H9 (cell line): ENCODE measurements at places on chromosomes 6 and 20. TPM values are rescaled to one million over a fixed set of nuclear protein-coding genes. Genes with fewer than 3 reads are reported as not detected.
A peak's percentile ranks its signal among the peaks of the same experiment; 100 is the strongest.

DNA sequence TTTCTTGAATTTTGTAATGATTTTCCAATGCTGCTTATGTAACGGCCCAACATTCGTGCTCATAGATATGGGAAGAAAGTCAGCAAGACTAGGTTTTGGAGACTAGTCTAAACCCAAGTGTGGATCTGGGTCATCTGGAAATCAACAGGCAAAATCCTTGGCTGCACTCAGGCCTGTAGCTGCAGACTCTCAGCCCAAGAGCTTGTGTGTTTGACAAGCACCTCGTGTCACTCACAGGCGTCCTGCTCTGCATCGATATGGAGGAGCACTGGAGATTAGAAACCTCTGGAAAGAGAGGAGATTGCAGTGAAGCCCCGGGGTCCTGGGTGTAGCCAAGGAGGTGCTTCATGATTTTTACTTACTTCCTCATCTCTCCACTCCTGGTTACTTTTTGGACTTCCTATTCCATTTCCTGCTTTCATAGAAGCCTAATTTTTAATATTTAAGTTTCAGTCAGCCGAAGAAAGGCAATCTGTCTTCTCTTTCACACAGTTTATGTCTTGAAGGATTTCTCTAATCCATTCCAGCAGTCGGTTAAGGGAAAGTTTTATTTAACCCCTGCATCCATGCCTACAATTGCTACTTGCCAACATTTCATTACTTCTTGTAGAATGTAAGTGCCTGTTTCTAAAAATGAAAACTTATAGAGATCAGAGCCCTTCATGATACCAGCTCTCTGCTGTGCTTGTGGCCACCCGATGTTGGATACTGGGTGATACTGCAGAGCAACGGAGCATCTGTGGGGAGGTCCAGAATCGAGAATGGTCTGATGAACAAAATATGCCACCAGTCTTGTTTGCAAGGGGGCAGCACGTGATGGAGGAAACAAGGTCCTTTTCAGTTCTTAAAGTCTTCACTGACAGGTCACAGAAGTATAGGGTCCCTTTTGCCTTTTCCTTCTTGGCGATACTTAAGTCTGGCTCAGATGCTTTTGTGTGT is 296.3 kb downstream of the QKI start:
- no peaks in the 10 kb centered on the region for H3K27me3 ChIP-seq
- H3K4me1 ChIP-seq = no peaks in the 10 kb centered on the region
- no peak overlapping the region for H3K27ac ChIP-seq
- no peaks in the 10 kb centered on the region for H3K36me3 ChIP-seq

DNA sequence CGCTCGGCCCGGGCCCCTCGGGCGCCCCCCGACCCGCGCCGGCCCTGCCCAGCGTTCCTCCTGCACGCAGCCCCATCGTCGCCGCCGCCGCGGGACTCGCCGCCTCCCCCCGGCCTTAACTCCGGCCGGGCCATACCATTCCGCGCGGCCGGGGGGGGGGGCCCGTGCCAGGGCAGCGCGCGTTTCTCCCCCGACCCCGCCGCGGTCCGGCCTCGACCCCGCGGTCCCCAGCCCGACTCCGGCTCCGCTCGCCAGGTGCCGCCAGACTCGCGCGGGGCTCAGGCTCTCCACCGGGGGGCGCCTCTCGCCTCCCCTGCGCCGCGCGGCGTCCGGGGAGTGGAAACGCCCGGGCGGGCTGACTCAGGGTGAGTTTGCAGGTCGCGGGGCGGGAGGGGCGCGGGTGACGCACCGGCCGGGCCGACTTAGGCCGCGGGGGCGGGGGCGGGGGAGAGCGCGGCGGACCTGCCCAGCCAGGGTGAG is at the start of gene SRXN1:
Gene SRXN1 (minus strand): TSS at position 91 of the 480 bp plus-strand sequence. CDS start 15 bp downstream, at position 76.
- H3K27ac ChIP-seq = no peak within 1 kb of the TSS
- peaks cover 14% of the 10 kb centered on the region; the same call in 1 of the 2 replicates for H3K4me1 ChIP-seq
- H3K36me3 ChIP-seq = peaks cover 26% of the 10 kb centered on the region
- peak within 1 kb of the TSS; percentile 83 for H3K4me3 ChIP-seq
- no peaks in the 10 kb centered on the region for H3K27me3 ChIP-seq

DNA sequence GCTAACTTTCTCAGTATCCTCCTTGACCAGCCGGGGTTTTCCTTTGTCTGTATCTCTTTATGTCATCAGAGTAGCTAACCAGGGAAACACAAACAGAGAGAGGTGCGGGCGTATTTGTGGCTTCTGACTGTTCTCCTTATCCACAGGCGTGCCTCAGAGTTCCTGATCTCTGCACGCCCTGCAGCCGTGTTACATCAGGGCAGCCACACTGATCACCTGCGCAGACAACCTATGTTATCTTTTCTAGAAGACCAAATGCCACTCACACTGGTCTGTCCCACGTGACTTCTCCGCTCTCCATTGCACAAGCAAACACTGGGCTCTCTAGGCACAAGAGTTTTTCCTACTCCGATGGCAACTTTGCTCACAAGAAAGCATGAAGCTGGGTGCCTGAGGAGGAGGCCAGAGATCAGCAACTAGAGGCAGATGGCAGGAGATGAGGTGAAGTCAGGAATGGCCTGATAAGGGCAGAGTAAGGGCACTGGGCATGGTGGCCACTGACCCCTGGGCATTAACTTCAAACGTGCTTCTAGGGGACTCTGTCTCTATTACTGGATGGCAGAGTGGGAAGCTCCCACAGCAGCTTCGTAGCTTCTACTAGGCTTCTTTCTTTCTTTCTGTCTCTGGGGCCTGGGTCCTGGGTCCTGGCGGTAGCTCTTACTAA is 4.5 kb downstream of the PDE10A start:
- no peaks in the 10 kb centered on the region for H3K4me1 ChIP-seq
- peaks cover 42% of the 10 kb centered on the region for H3K27me3 ChIP-seq
- H3K27ac ChIP-seq = no peak overlapping the region
- no peak overlapping the region; the same call in 2 of the 3 replicates for H3K4me3 ChIP-seq
- H3K36me3 ChIP-seq = peaks cover 6% of the 10 kb centered on the region; the same call in 2 of the 3 replicates

The TAAR5 gene
- not detected in 2 replicates for total RNA-seq

GRCh38 chr6:167396659-167397490 is 72.0 kb downstream of the TTLL2 start:
- no peaks in the 10 kb centered on the region for H3K27me3 ChIP-seq
- H3K4me3 ChIP-seq = no peak overlapping the region
- H3K4me1 ChIP-seq = no peaks in the 10 kb centered on the region
- H3K27ac ChIP-seq = no peak overlapping the region

DNA sequence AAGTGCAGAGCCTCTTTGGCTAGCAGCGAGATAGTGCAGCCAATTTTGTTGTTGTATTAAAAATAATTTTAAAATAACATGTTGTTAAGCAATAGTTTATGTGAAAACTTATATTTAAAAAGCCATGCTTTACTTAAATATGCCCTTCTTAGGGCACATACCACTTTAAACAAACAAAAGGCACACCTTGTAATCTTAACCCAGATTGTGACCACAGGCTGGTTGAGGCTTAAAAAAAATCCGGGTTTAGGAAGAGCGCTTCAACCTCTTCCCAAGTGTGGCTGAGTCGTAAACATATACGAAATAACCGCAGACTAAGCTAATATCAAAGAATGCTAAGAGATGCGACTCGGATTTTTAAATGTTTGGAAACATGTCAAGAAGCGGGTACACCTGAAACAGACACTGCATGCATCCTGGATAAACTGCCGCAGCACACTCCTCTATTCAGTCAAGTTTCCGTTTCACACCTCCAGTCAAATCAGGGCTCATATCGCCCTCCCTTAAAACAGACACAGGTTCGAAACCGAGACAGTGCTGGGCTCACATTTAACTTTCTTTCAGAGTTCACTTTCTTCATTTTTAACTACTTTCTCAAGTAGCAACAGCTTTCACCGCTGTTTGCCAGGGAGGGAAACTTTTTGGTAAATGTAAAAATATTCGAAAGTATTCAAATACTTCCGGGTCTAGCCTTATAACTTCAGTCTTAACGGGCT is 1.5 kb downstream of the DEK start:
- H3K36me3 ChIP-seq = peaks cover 52% of the 10 kb centered on the region
- H3K4me3 ChIP-seq = peak overlapping the region; percentile 92
- no peak for DNase-seq
- no peak overlapping the region for H3K27ac ChIP-seq
- H3K4me1 ChIP-seq = peaks cover 8% of the 10 kb centered on the region; the same call in 1 of the 2 replicates

GRCh38 chr6:34695729-34696188 is 808 bp downstream of the ILRUN start:
- no peaks in the 10 kb centered on the region for H3K36me3 ChIP-seq
- H3K27me3 ChIP-seq = no peaks in the 10 kb centered on the region
- DNase-seq = no peak
- H3K27ac ChIP-seq = no peak overlapping the region
- peak overlapping the region; percentile 94 for H3K4me3 ChIP-seq

The BNIP5 gene
- total RNA-seq = not detected in 2 replicates

DNA sequence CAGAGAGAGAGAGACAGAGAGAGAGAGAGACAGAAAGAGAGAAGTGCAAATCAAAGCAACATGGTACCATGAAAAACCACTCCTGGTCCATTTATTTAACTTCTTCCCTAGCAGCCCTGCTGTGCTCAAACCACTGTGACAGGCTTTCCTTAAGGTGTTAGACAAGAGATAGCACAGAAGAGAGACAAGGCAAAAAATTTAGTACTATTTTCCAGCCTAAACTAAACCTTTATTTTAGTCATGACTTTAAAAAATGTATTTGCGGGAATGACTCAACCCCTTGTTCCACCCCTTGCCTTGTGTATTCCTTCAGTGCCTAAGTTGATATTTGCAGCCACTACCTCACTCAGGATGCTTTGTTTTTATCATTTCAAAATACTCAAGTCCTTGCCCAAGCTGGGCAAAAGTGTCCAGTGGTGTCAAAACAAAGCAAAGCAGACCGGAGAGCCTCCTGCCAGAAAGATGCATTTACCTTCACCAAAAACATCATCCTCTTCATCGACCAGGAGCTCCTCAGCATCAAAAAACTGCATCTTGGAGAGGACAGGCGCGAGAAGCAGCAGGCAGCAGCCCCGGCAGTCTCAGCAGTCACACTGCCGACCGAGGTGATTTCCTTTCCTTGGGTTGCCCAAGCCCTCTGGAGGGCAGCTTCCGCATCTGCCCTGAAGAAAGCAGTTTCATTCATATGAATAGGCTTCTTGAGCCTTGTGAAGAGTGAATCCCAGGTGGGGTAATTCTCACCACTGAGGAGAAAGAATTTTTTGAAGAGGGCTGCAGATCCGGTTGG is at the start of gene RIPOR2:
Gene RIPOR2 (minus strand): TSS at position 595 of the 787 bp plus-strand sequence. CDS start 62 bp downstream, at position 533.
- H3K4me3 ChIP-seq = peak within 1 kb of the TSS; percentile 84
- peaks cover 18% of the 10 kb centered on the region for H3K4me1 ChIP-seq
- H3K27ac ChIP-seq = peak within 1 kb of the TSS; percentile 88
- H3K27me3 ChIP-seq = no peaks in the 10 kb centered on the region
- peak; percentile 85 for DNase-seq

The PNPLA1 gene
- 0.09 TPM in 1 of 2 replicates, not detected in the other for total RNA-seq

- peaks cover 2% of the 10 kb centered on the region; the same call in 1 of the 2 replicates for H3K4me1 ChIP-seq
- H3K36me3 ChIP-seq = peaks cover 12% of the 10 kb centered on the region
- no peak overlapping the region for H3K27ac ChIP-seq
- no peaks in the 10 kb centered on the region for H3K27me3 ChIP-seq
These were observed 32.3 kb downstream of the UST start for GRCh38 chr6:148779142-148779562.

DNA sequence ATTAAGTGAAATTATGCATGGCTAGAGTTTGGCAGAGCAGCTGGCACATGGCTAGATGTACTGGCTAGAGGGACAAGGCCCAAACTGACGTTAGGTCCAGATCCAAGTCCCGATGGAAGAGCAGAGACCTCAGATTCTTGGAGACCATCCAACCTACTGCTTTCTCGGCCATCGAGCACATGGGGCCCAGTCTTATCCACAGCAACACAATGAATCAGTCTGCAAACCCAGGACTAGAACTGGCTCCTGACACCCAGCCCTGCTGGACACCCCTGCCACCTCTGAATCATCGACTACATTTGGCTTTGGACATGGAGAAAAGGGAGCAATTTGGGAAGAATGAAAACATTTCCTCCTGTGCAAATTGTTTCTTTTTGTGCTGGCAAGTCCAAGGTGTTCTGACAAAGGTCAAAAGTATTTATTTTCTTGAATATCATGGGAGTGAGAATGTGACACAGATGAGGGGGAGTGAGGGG is 23.9 kb upstream of the YWHAB start:
- no peaks in the 10 kb centered on the region for H3K27me3 ChIP-seq
- H3K4me3 ChIP-seq = no peak overlapping the region
- no peaks in the 10 kb centered on the region for H3K4me1 ChIP-seq
- no peak for DNase-seq
- no peak overlapping the region for H3K27ac ChIP-seq

DNA sequence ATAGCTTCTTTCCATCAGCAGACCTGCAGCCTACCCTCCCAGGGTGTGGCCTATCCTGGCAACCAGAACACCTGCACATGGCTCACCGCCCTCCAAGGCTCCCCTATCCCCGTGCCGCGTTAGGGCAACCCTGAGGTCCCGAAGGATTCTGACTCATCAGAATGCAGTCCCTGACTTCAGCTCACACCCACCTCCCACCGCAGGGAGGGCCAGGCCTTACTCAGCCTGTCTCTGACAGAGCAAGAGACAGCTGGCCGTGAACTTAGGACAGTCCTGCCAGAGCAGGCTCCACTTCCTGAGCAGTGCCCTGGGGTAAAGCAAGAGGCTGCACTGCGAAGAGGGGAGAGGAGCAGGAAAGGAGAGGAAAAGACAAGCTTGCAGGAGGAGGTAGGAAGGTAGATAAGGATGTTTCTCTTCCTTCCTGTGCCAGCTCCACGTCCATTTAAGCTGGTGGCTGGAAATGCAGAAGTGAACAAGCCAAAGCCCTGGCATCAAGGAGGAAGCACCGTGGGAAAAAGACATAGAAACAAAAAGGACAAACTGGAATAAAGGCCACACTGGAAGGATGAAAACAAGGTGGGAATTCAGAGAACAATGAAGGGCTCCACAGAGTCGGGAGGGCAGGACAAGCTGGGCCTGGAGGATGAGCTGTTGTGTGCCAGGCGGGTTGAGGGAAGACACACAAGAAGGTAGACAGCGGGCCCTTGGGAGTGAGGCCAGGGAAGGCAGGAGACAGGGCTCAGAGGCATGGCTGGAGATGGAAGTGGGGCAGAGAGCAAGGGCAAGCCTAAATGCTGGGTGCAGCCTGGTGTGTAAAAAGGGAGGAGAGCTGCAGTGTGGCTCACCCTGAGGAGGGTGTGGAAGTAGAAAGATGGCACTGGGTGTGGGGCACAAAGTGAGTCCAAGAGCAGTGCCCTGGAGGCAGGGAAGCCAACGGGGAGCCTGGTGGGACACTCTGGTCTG is 102.7 kb downstream of the SLC23A2 start:
- no peak overlapping the region for H3K27ac ChIP-seq
- no peak for DNase-seq
- H3K36me3 ChIP-seq = peaks cover 10% of the 10 kb centered on the region
- no peaks in the 10 kb centered on the region for H3K27me3 ChIP-seq
- H3K4me1 ChIP-seq = peaks cover 2% of the 10 kb centered on the region; the same call in 1 of the 2 replicates
- no peak overlapping the region for H3K4me3 ChIP-seq

- no peaks in the 10 kb centered on the region for H3K4me1 ChIP-seq
- no peaks in the 10 kb centered on the region for H3K36me3 ChIP-seq
- DNase-seq = no peak
These were observed 223.5 kb downstream of the MEI4 start for GRCh38 chr6:77876300-77876699.

The HAO1 gene
- not detected in 2 replicates for total RNA-seq

DNA sequence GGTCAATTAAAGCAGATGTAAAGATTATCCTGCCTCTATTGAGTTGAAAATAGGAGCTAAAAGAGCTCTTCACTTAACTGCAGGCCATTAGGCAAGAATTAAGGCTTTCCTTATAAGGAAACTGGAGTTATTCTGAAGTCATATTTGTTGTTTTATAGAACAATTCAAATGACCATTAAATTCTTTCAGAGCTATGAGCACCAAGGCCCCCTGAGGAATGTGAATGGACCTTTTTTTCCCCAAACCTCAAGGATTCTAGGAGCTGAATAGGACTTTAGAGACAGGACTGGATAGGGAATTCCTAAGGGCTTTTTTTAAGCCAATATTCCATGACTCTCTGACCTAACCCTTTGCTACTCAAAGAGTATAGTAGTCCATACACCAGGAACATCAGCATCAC is 565.7 kb upstream of the BTBD3 start:
- DNase-seq = no peak
- peaks cover 2% of the 10 kb centered on the region; the same call in 2 of the 3 replicates for H3K36me3 ChIP-seq
- no peak overlapping the region for H3K27ac ChIP-seq
- no peaks in the 10 kb centered on the region; the same call in 1 of the 2 replicates for H3K4me1 ChIP-seq
- H3K4me3 ChIP-seq = no peak overlapping the region
- no peaks in the 10 kb centered on the region; the same call in 1 of the 2 replicates for H3K27me3 ChIP-seq
